Epithelial cell of esophagus (primary cell): ENCODE measurements at places on chromosomes 3 and 15.

- peak; percentile 55 for DNase-seq
Measured at GRCh38 chr3:128050597-128050996, 1.6 kb upstream of the SEC61A1 start.

GRCh38 chr3:48219543-48219942, 3.8 kb upstream of the CAMP start:
- DNase-seq = no peak

DNA sequence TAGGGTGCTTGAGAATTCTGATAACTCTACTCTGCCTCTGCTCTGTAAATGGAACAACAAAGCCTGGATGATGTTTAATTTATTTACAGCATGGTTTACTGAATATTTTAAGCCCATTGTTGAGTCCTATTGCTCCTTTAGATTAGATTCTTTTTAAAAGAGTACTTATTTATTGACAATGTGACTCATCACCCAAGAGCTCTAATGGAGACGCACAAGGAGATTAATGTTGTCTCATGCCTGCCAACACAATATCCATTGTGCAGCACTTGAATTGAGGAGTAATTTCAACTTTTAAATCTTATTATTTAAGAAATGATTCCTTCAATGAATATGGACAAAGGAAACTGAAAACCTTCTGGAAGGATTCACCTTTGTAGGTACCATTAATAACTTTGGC, 691.4 kb downstream of the ZBBX start:
- DNase-seq = peak; percentile 14

DNA sequence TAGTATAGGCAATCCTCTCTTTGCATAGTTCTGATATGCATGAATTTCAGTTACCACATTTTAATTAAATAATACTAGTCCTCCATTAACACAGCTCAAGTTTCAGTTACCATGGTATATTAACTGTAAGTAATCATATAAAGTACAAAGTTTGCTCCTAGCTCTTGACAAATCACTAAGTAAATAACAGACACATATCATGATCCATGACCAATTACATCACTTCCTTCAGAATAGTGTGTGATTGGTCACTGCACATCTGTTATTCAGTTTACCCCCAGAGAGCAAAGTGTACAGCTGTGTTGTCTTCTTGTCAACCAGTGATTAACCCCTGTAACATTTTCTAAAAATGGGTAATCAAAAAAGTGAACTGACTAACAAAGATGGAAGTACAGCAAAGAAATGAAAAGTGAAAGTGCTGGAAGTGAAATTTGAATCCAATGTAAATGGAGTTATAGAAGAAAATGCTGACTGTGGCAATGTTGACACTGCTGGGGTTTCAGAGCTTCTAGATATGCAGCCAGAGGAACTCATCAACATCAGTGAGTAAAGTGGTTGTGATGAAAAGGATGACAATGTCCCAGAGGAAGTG, 30.2 kb upstream of the LEKR1 start:
- no peak for DNase-seq

DNA sequence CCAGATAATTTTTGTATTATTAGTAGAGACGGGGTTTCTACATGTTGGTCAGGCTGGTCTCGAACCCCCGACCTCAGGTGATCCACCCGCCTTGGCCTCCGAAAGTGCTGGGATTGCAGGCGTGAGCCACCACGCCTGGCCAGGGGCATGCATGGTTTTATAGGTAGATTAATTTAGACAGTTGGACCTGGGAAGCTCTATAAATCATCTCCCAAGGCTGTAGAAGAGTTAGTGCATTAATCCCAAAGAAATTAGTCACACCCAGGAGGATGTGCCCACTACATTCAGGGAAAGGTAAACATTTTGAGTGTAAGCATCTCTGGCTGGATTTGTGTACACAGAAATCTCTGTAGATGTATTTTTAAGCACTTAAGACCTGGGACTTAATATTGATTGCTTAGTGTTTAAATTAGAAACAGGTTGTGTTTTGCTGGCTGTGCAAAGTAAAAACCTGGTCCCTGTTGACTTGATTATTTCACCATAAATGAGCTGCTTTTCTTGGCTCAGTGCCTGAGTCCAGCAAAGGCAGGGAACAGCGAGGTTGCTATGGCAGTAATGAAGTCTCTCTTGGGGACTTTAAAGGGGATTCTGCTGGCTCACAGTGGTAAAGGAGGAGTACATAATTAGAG, 19.2 kb downstream of the EXOSC7 start:
- DNase-seq = no peak
